ENCODE measurements at places on chromosomes 3 and 15. TPM values are rescaled to one million over a fixed set of nuclear protein-coding genes. Genes with fewer than 3 reads are reported as not detected.

IP6K1 gene
- 49.9 TPM for total RNA-seq

NR2E3 gene
- total RNA-seq: not detected

CPN2 gene
- not detected for total RNA-seq

SLC38A3 gene
- not detected for total RNA-seq

- no peak overlapping the region for H3K27ac ChIP-seq
- H3K4me3 ChIP-seq: no peak overlapping the region
- DNase-seq: no peak
- no peaks in the 10 kb centered on the region for H3K36me3 ChIP-seq
Measured at GRCh38 chr3:122263974-122264588, 61.0 kb upstream of the CSTA start.

DNA sequence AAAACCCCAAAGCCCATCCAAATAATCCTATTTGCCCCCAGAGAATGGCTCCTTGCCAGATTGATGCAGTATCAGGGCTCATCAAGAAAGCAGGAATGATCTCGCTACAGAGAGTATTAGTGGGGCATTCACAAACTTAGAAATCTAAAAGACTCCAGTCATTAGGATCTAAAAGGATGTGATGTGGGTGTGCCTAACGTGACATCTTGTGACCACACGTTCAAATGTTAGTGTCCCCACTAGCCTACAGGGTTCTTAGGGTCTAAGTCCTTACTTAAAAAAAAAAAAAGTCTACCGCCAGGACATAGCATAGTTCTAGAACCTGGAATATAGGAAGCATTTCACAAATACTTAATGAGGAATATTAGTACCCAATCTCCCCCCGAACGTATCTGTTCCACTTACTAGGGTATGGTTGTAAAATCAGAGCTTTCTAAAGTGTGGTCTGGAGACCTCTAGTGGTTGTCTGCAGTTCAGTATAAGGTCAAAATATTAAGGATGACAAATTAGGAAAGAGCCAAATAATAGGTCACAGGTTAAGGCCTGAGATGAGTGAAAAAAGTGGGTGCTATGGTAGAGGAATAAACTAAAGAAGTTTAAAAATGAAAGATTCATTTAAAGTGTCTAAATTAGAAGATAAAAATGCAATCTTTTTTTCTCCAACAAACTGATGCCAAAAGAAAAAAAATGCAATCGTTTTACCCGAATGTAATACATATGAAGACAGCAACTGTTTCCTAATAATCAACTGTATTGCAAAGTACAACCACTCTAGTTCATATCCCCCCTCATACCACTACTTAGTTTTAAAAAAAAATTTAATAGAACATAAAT lies 4.2 kb upstream of the CHRM5 start:
- no peak for DNase-seq
- no peak overlapping the region for H3K27ac ChIP-seq
- H3K36me3 ChIP-seq: no peaks in the 10 kb centered on the region
- H3K4me3 ChIP-seq: no peak overlapping the region
- no peaks in the 10 kb centered on the region for H3K27me3 ChIP-seq

DNA sequence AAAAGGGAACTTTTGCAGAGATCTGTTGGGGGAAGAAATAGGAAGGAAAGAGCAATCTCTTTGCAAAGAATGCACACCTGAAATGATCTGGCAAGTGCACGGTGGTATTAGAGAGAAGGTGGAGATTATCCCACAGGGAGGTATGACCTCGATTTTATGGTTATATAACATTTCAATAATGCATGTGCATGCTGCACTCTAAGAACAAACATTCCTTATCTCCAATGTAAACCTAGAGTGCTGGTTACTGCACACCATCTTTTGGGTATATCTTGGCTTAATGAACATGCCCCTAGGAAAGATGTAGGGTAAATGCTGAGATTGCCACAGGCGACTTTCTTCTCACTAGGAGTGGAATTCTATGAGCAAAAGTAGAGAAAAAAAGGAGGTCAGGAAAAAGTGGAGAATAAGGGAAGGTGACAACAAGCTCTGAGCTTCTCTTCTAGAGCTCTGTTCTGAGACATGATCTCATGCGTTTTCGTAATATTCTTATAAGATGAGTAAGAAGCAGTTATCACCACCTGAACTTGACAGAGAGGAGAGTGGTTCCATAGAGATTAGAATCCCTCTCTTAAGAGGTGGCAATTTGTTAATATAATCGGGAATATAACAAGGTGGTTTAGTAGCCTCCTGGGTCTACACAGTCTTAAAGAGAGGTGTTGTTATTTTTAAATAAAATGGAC lies 117.5 kb upstream of the TMC3 start:
- peaks cover 2% of the 10 kb centered on the region for H3K27me3 ChIP-seq
- no peaks in the 10 kb centered on the region for H3K36me3 ChIP-seq
- no peak overlapping the region for H3K4me3 ChIP-seq

DNA sequence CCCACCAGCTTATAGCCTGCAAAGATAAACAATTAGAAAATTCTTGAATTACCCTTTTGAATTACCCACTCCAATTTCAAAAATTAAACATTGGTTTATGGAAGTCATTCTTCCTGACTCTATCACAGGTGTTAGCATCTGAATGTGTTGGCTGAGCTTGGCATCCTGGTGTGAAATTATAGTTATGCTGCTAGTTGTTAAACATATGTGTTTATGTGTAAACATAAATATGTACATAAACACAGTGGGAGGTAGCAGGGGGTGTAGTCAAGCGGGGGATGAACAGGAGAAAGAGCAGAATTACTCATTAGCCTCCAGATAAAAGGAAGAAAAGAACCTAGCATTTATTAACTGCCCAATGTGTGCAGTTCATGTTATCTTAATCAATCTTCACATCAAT lies 530.2 kb downstream of the MCTP2 start:
- no peak overlapping the region for H3K27ac ChIP-seq
- peaks cover 6% of the 10 kb centered on the region for H3K27me3 ChIP-seq
- no peak overlapping the region for H3K4me3 ChIP-seq
- DNase-seq: no peak

DNA sequence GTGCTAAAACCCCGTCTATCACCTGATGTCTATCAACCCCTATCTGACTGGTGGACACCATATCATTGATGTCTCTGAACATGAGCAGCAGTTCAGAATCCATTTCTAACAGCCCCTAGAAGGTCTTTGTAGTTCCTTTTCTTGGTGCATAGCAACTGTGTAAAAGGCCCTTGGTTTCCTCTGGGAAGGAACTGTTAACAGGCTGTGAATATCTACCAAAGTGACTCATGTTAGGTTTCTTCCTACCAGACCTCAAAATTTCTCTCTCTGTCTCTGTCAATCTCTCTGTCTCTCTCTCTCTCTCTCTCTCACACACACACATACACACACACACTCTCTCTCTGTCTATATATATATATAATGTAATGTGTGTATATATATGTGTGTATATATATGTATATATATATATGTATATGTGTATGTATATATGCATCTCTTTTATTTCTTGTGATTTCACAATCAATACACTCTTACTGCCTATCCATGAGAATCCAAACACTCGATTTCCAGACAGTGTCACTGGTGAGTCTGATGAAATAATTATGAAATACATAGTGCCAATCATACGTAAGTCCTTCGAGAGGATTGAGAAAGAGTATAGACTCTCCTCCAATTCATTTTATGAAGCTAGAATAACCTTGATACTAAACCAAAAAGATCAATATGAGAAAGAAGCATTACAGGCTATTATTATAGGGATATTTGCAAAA lies 335.9 kb upstream of the SLCO3A1 start:
- no peak for DNase-seq
- H3K27me3 ChIP-seq: no peaks in the 10 kb centered on the region
- H3K27ac ChIP-seq: no peak overlapping the region
- peaks cover 1% of the 10 kb centered on the region for H3K4me1 ChIP-seq
- H3K36me3 ChIP-seq: no peaks in the 10 kb centered on the region

GRCh38 chr3:3648988-3649679 lies 150.1 kb upstream of the LRRN1 start:
- no peaks in the 10 kb centered on the region for H3K36me3 ChIP-seq
- DNase-seq: no peak
- peaks cover 2% of the 10 kb centered on the region for H3K27me3 ChIP-seq
- H3K4me3 ChIP-seq: no peak overlapping the region
